GM19239 (cell line): ENCODE measurements at places on chromosomes 3 and 15.

DNA sequence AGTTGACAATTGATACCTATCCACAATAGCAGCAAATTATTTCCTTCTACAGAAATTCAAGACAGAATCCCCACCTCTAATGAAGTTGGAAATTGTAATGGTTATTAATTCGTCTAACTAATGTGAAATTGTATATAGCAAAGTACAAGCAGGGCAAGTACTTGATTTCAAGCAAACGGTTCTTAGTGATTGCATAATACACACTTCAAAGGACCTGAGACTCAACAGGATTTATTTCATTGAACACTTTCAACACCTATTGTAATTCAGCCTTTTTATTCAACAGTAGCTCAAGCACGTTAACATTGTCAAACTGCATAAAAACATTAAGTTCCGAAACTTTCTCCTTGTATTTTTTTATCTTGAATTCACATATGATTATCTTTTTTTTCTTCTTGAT is 40.2 kb upstream of the AGTR1 start:
- DNase-seq, result no peak

GRCh38 chr3:146781606-146782005 is 176.5 kb upstream of the PLSCR5 start:
- no peak for DNase-seq

GRCh38 chr3:138440596-138440995 is 6.2 kb downstream of the ESYT3 start:
- no peak for DNase-seq

GRCh38 chr3:41464858-41465257 is 265.6 kb downstream of the CTNNB1 start:
- no peak for DNase-seq

- DNase-seq, result peak; percentile 16
Observed at GRCh38 chr3:12840591-12841148, 695 bp downstream of the RPL32 start.

- no peak for DNase-seq
Observed at GRCh38 chr3:94285872-94286271, 223.0 kb downstream of the NSUN3 start.

- no peak for DNase-seq
Observed at GRCh38 chr3:22013641-22014040, 262.6 kb upstream of the ZNF385D start.

DNA sequence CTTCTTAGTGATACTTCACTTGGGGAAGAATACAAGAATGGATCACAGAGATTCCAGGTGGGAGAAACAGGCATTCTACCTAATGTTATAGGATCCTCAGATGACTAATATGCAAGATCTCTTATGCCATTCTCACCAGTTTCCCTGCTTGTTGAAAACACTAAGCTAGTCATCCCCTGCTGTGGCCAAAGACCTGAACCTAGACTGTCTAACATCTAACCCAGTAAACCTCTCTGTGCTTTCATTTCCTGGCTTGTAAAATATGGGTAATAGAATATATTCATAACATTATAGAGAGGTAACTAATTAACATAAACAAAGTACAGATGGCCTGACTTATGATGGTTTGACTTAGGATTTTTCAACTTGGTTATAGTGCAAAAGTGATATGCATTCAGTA is 776.3 kb downstream of the TUSC7 start:
- no peak for DNase-seq
